Fibroblast of the conjunctiva (primary cell): ENCODE measurements at places on chromosomes 11 and 22.

GRCh38 chr11:63738720-63739360, 29.7 kb downstream of the ZFTA start:
- DNase-seq, result peak; percentile 82

DNA sequence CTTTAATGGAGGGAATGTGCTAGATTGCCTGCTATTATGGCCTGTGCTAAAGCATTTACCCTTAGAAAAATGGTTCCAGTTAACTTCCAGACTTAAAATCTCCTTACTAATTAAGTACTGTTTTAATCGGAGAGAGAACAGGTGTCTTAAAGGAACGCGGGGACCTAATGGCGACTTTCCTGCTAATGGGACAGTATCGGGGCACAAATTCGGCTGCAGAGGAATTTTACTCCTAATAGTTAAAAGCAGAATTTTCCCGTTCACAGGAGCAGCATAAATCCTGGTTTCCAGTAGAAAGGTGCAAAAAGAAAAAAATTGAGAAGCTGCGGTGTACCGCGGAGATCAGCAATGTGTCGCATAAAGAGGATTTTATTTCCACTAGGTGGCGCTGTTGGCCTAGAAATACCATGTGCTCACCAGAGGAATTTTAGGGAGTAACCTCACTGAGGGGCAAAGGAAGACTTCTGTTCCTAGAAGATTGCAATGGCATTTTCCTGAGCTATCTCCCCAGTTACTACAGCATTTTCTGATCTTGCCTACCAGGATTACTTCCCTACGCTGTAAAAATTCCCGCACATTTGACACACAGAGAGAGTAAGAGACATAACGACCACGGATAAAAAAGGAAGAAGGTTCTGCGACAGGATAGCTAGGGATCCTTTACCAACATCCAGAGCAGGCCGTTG, 44.5 kb downstream of the ZNF280B start:
- peak; percentile 43 for DNase-seq

GRCh38 chr11:57556041-57556440, 11.4 kb downstream of the UBE2L6 start:
- DNase-seq, result no peak

GRCh38 chr11:33490842-33491370, 209.7 kb downstream of the C11orf91 start:
- no peak for DNase-seq

DNA sequence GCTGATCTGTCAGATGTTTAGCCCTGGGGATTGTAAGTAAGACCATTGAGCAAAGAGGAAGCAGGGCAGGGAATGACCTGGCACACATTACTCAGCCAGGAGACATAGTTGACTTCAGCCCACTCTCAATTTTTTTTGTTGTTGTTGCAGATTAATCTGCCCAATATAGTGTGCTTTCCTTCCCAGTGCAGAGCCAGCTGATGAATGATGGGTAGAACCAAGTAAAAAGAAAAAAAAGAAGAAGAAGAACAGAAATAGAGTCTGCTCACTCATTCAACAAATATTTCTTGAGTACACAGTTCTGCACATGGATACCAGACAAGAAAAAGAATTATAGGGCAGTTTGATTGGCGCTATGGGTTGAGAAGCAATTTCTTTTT, 292.7 kb downstream of the ETS1 start:
- no peak for DNase-seq

- no peak for DNase-seq
These were observed 92.8 kb downstream of the MED15 start for GRCh38 chr22:20600137-20600673.

DNA sequence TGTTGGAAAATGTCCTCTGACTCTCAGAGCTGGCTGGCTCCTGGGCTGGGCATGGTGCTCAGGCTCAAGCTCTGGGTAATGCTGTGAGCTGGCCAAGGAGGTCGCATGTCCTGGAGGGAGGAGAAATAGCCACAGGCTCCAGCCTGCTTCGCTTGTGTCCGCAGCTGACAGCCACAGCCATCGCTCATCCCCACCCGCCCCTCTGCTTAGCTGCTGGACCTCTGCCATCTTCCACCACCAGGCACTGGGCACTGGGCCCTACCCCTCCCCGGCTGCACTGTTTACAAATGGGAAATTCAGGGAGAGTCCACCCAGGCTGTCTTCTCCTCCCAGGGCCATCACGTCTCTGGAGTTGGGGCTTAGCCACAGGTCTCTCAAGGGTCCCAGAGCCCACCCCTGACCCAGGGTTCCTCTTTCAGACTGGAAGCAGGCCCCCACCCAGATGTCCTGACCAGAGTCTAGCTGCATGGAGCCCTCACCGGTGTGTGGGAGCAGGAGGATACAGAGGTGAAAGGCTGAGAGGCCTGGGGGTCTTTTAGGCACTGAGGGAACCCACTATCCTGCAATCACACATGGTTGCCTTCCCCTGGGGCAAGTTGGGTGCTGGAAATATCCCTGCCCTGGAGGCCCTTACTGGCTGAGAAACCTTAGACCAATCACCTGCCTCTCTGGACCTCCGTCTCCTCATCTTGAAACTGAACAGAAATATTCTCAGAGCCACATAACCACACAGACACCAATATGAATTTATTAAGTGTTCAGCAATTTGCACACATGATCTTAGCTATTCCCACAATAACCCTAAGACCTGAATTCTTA, 62.7 kb downstream of the CD82 start:
- DNase-seq, result no peak

- no peak for DNase-seq
These were observed 255.6 kb upstream of the CADM1 start for GRCh38 chr11:115759622-115760460.

DNA sequence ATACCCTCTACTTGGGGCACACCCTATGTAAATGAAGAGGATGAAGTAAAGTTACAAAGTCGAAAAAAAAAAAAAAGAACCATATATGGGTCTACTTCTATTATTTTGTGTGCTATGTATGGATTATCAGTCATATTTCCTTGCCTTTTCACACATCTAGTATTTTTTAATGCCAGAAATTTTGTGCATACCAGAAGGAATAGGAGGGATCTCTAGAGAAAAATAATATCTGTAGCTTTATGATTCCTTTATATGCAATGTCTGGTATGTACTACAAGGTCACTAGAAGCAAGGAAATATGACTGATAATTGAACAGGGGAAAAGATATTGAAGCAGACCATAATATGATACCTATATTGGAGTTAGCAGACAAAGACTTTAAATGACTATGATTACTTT, 713.4 kb downstream of the OPCML start:
- no peak for DNase-seq

DNA sequence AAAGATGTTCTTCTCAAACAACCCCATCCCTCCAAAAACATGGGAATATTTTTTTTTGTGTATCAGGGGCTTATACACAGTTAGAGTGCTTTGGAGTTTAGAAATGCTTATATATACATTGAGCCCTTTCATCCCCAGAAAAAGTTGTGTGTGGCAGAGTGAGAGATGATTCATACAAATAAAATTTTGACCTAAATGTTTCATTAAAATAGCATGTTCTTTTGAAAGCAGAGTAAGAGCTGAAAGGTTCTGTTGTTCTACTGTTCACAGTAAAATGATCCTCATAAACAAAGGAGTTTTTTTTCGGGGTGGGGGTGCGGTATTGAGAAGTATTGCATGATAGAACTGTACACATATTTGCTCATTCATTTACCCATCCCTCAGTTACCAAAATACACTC, 512.4 kb downstream of the DLG2 start:
- DNase-seq, result no peak

DNA sequence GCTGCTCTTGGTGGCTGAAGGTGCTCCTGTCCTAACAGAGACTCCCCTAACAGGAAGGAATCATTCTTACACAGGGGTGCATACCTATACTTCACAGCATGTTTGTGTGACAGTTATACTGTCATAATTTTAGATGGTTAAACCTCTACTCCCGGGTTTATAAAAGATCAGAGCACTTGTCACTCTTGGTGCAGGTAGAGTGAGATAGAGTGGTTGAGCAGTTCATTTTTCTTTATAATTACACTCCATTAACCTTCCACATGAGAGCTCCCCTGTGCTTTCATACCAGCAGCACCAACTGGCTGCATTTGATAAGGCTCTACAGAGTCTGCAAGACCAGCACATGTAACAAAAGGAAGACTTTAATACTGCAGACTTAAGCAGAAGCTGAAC, 72.9 kb downstream of the LARGE2 start:
- DNase-seq, result no peak

DNA sequence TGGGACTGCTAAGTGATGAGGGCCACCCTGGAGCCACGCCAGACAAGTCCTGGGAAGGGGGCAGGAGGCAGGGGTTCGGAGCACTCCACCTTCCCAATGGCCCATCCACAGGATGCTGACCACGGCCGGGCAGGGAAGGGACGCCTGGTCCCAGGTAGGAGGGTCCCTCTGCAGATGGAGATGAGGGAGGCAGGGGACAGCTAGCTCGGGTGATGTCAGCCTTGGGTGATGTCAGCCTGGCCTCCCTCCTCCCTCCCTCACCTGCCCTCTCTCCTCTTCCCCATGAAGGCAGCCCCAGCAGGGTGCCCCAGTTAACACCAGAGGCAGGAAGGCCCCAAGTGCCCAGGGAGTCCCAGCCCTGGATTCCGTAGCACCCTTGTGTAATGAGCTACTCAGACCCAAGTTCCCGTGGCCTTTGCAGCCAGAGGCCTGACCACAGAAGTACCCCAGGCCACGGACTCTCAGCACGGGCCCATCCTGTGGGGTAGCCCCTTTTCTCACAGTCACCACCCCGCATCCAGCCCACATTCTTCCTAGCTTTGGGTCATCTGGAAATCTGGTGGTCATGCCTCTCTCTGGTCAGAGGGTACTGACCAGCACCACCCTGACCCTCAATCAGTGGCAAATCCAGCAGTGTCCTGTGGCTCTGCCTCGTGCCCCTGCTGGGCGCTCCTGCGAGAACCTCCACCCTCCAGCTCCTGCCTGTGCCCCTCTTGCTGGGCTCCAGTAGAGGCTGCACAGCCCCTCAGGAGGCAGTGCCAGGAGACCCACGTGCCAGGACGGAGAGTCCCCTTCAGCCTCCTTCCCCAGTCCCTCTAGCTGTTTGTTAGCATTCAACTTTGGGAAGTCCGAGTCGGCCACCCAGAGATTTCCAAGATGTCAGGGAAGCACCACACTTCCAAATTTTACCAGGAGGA, 47.4 kb downstream of the SHANK2 start:
- no peak for DNase-seq

GRCh38 chr22:42933485-42934091, 76.5 kb upstream of the ARFGAP3 start:
- DNase-seq, result peak; percentile 94

DNA sequence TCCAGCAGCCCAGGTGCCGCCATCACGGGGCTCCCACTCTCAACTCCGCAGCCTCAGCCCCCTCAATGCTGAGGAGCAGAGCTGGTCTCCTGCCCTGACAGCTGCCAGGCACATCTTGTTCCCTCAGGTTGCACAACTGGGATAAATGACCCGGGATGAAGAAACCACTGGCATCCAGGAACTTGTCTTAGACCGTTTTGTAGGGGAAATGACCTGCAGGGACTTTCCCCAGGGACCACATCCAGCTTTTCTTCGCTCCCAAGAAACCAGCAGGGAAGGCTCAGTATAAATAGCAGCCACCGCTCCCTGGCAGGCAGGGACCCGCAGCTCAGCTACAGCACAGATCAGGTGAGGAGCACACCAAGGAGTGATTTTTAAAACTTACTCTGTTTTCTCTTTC, at the start of gene SAA1:
Gene SAA1 (plus strand): TSS at position 316 of the 400 bp plus-strand sequence. CDS start 624 bp downstream, outside the sequence.
- DNase-seq, result no peak

DNA sequence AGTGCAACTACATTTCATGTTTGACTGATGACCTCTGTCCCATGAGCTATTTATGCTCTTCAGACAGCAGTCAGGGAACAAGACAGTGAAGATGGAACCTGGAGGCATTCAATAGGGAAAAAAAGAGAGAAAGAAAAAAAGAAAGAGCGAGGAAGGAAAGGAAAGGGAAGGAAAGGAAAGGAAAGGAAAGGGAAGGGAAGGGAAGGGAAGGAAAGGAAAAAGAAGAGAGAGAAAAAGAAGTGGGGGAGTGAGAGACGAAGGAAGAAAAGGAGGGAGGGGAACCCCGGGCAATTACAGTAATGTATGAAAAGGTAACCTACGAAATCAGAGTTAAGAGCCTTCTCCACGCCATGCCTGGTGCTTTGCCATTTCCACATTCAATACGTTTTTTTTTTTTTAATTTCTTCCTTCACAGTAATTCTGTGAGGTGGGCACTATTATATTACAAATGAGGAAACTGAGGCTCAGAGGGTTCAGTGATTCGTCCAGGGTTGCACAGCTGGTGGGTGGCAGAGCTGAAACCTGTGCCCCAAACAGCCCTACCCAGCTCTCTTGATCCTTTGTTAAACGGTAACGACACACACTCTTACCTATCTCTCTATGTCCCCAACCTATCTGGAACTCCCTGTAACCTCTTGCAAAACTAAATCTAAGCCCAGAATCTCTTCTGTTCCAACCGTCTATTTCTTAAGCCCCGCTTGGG, 39.3 kb downstream of the ETS1 start:
- DNase-seq, result no peak

DNA sequence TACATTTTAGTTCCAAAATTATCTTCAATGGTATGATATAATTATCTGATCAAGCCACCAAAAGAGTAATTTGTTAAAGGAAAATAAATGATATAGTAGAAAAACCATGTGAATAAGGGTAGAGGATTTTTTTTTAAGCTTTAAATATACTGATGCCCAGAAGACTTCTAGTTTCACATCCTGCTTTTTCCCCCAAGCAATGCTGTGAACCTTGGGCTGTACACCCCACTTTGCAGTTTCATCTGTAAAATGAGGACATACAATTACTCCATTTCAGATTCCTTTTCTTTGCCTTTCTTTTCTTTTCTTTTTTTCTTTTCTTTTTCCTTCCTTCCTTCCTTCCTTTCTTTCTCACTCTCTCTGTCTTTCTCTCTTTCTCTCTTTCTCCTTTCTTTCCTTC, 1125.4 kb downstream of the DLG2 start:
- no peak for DNase-seq

GRCh38 chr22:42996646-42997365, 18.1 kb downstream of the PACSIN2 start:
- DNase-seq, result no peak

DNA sequence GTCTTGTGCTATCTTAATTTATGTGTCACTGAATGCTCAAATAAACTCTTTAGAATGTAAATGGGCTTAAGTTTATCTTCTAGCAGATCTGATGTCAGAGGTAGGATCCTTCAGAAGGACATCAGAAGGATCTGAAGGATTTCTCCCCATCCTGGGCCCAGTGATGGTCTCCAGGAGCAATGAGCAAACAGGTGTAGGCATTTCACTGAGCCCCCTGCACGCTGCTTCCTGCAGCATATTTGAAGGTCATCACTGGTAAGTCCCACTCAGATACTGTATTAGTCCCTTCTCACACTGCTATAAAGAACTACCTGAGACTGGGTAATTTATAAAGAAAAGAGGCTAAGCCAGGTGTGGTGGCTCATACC, 4.5 kb downstream of the GSTP1 start:
- DNase-seq, result no peak

DNA sequence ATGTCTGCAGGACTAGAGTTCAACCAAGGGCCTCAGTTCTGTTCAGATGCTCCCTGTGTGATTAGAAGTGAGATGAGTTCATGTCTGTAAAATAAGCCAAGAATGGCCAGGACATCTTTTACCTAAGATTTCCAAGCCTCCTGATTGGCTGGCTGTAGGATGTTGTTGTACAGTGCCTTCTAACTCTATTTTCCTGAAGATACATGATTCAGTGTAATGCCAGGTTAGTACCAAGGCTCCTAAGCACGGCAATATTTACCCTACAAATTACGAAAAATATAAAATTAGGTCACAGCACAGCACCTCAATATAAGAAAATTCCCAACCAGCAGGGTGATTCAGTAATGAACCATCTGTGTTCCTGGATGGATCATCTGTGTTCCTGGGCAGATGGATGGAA, 140.0 kb upstream of the MTMR2 start:
- DNase-seq, result no peak

GRCh38 chr11:69878927-69879728, 59.9 kb upstream of the FGF3 start:
- no peak for DNase-seq

- no peak for DNase-seq
These were observed 88.1 kb upstream of the ARHGAP32 start for GRCh38 chr11:129280027-129280811.
